Cardiac septum (tissue), 1 donor: ENCODE measurements at places on chromosomes 12 and 14. TPM values are rescaled to one million over a fixed set of nuclear protein-coding genes. Genes with fewer than 3 reads are reported as not detected.

The VRTN gene
- not detected for total RNA-seq

The GPR162 gene
- 5.7 TPM for total RNA-seq

DNA sequence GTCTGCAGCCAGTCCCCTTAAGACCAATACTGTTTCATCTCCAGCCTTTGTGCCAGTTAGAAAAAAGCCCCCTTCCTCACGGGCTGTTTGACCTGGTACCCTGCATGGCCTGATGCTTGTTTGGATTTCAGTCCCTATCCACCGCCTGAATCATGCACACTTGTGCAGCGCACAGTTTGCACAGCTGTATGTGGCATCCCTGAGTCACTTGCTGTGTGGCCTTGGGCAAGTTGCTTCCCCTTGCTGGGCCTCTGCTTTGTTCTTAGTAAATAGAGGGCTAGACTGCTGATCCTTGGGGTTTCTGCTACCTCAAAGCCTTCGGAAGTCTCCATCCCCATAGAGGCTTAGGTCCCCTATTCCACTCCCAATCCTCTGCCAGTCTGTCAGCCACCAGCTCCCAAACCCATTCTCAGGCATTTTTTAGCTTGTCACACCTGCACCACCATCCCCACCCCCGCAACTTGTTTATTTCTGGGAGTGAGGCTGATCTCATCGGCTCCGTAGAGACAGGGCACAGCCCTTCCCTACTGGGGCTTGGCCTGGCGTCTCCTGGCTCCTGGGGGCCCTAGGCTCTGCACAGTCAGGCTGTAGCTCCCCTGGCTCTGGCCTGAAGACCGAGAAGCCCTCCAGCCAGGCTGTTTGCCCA is 8.8 kb downstream of the KRT80 start:
- no peak for DNase-seq

DNA sequence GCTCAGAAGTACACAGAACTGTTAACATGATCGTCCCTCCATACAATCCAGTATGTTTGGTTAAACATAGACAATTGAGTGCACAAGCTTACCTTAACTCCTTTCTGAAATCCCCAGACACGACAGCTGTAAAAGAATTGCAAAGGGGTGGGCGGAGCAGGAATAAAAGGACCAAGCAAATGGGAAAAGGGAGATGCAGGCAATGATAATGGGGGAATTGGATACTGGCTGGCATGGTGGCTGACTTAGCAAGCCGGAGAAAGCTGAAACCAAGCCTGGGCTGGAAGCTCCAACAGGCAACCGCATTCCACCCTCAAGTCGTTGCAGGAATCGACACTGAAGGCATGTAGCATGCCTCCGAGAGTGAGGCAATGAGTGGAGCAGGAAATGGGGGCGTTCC is 96.8 kb upstream of the TMEM132C start:
- DNase-seq: no peak

GRCh38 chr12:96409731-96410130 is 9.5 kb upstream of the CDK17 start:
- DNase-seq: no peak

DNA sequence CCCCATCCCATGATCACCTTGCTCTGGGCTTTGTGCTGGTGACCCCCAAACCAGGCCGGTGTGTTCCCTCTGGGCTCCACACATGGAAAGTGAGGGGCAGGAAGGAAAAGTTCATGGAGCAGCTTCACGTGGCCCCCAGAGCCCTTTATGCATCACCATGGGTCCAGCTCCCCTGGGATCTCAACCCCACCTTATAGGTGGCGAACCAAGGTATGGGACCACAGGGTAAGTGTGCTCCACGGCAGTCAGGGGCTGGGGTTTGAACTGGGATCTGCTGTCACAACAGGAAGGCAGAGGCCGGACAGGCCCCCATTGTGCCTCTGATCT is 7.4 kb upstream of the BEGAIN start:
- DNase-seq: peak; percentile 72

GRCh38 chr12:132360410-132360809 is 31.0 kb upstream of the GALNT9 start:
- DNase-seq: no peak
